ENCODE measurements at places on chromosomes 7 and 10.

GRCh38 chr7:132317701-132318351 is 258.4 kb downstream of the PLXNA4 start:
- DNase-seq, result no peak

DNA sequence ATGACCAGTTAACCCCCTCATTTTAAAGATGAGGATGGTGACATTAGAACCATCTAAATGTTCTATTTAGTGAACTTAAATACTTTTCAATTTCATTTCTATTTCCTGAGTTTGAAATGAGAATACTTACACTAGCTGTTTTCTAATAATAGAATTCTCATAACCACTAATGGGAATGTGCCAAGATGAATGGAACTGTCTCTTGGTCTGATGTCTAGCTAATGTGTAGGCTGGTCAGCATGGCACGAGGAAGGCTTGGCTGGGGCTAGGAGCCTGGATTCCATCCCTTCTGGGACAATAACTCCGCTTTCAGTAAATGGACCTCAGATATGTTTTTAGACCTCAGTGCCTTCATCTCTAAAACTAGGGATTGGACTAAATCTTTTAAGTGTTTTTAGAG is 185.8 kb upstream of the NRP1 start:
- DNase-seq, result no peak

GRCh38 chr7:7117935-7118586 is 64.3 kb upstream of the C1GALT1 start:
- no peak for DNase-seq

- no peak for DNase-seq
Observed at GRCh38 chr10:102632394-102633111, 11.7 kb upstream of the TRIM8 start.

- peak; percentile 88 for DNase-seq
Observed at GRCh38 chr7:99558306-99559174, at the start of gene ZNF655. Gene ZNF655 (plus strand): TSS chr7:99558642. CDS start chr7:99560560, 1,918 bp downstream.

DNA sequence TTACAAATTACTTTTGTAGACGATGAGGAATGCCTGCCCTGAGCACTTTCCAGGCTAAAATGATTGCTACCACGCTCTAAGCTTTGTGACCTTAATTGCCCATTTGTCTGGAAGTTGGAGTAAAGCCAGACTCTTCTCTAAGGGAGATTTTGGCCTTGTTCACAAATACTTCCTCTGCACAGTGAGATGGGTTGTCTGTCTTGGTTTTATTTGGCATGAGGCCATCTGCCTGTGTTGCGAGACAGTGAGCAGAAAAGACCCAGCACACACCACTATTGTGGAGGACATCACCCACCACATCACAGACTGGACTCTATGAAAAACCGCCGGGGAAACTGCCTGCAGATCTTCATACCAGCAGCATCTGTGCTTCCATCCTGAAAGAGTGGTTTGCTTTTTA is 138.4 kb downstream of the BICC1 start:
- DNase-seq, result no peak

DNA sequence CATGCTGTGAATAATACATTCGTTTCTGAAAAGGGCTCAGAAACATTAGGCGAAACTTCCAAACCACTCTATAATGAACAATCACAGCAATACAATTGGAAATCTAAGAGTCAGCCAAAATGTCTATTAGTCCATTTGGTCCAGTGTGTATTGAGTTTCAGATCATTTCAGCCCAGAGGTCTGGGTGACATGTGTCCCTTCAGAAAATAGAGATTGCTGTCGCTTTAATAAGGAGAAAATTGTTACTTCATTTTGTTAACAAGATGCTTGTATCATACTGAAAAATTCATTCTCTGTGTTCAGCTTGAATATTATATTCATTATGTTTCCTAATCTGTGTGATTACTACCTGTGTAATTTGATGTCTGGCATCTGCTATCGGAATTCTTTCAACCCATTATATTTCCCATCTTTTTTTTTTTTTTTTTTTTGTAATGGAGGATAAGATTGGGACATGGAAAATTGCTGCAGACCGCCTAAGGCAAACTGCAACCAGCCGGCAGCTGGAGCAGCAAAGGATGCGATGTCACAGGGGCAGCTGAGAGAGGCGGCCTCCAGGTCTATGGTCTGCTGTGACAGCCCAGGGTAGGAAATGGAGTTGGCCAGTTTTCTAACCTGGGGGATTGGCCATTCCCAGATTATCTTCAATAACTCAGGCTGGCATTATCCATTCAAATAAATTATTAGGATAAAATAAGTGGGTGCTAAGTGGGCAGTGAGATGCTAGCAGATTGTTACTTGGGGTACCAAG is 170.9 kb upstream of the NPVF start:
- no peak for DNase-seq

- DNase-seq, result no peak
Observed at GRCh38 chr10:63491588-63492316, 26.0 kb upstream of the JMJD1C start.

DNA sequence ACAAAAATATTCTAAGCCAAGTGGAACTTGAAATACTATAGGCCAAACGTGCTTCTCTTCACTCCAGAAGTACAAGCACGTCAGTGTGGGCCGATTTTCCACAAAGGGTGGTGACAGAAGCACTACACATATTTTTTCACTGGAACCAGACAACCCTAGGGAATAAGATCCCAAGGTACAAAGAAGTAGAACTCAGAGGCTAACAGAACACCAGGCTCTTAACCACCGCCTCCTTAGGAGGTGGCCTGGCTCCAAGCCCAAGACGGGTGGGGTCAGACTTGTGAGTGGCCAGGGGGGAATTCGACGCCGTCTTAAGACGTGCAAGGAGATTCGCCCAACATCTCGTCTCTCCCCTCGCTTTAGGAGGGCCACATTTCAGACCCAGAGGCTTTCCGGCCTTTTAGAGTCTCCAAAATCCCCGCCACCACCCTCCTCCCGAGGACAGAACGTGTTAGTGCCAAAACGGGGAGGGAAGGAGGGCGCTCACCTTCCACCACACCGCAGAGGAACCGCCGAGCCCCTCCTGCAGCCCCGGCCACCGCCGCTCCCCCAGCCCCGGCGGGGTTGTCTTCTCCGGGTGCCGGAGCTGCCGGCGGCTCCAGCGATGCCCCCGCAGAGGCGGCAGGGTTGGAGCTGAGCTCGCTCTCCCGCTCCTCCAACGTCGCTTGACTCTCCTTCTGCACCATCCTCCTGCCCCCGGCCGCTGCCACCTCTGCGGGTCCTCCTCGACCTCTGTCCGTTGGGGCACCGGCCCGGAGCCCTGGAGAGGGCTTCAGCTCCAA is 716 bp downstream of the OGA start:
- DNase-seq, result peak; percentile 33

DNA sequence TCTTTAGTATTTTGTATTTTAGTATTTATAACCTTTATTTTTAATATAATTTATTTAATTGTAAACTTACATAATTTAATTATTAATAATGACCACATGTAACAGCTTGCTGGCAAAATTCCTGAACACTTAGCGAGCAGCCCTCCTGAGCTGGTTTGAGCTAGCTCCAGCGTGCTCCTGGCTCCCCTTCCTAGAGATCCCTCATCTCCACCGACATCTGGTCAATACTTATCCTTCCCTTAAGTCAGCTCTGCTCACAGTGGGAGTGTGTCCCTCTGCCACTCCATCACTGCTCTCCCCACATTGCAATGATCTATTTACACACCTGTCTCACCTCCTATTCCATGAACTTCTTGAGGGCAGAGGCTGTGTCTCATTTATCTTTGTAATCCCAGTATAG is 20.6 kb upstream of the TBXAS1 start:
- DNase-seq, result no peak

GRCh38 chr7:100190048-100190711 is 12.5 kb downstream of the STAG3 start:
- DNase-seq, result no peak

DNA sequence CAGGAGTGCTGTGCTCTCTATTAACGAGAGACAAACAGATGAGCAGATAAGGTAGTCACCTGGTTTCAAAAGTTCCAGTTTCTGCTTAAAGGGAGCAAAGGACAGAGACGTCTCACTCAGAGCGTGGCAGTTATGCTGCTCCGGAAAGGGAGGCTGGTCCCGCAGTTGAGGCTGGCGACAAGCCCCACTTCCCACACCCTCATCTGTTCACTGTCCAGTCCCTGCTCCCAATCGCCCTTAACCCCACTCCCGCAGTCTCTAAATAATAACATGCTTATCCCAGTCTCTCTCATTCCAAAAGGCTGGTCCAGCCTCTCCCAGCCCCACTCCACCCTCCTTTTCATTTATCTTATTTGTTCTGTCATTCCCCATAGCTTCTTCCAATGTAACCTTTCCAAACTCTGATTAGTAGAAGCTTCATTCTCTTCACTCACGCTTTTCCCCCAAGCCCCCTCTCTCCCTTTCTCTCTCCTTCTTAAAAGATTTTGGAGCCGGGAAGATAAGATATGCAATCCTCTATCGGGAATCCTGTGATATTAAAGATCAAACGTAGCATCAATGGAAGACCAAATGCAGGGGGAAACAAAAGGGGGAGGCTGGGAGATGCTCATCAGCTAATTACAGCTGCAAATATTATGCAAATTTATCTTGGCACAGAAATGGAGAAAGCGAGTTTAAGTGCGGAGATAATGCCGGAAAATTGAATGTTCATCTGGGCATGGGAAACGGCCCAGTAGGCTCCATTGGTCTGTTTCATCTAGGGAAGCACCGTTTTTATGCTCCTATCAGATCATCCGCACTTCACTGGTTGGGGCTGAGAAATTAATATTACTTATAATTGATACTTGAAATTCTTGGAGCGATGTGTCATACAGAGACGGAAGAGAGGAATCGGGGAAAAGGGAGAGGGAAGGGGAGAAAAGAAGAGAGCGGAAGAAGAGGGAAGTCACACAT is 16.3 kb upstream of the GATA3 start:
- DNase-seq, result no peak

DNA sequence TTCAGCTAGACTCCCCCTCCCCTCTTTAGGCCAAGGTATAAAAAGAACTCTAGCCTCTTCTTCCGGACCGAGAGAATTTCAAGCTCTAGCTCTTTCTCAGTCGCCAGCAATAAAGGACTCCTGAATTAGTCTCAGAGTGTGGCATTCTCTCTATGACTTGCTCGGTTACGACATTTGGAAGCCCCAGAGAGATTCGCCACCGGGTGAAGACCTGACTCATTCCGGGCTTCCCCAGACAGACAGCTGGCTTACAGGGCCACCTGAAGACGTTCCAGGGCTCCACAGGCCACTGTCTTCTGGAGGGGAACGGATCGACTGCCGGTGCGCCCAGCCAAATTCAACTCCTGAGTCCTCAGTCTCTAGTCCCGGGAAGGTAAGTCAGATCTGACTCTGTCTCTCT is at the start of gene AKR1B15:
TSS of gene AKR1B15 (plus strand) at position 234 of the 400 bp plus-strand sequence. CDS start 15,510 bp downstream, outside the sequence.
- no peak for DNase-seq

GRCh38 chr10:124389613-124390361 is 28.9 kb downstream of the OAT start:
- DNase-seq, result no peak

- no peak for DNase-seq
Observed at GRCh38 chr10:100319707-100320402, 10.2 kb downstream of the PKD2L1 start.

GRCh38 chr7:26670290-26670689 is 194.1 kb downstream of the SKAP2 start:
- no peak for DNase-seq

DNA sequence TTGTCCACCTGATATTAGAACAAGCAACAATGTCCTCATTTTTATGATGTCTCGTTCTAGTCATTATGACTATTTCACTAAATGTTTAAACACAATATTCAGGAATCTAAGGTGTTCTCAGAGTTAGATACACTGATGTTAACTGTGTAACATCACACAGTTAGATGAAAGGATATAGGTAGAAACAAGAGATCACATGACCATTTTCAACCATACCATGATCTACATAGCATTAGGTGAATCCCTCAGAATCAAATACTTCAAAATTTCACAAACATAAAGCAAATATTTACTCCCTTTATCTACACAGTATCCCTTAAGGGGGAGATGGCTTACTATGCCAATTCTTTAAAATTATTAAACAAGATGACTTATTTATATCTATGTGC is 90.3 kb downstream of the ANK3 start:
- no peak for DNase-seq

DNA sequence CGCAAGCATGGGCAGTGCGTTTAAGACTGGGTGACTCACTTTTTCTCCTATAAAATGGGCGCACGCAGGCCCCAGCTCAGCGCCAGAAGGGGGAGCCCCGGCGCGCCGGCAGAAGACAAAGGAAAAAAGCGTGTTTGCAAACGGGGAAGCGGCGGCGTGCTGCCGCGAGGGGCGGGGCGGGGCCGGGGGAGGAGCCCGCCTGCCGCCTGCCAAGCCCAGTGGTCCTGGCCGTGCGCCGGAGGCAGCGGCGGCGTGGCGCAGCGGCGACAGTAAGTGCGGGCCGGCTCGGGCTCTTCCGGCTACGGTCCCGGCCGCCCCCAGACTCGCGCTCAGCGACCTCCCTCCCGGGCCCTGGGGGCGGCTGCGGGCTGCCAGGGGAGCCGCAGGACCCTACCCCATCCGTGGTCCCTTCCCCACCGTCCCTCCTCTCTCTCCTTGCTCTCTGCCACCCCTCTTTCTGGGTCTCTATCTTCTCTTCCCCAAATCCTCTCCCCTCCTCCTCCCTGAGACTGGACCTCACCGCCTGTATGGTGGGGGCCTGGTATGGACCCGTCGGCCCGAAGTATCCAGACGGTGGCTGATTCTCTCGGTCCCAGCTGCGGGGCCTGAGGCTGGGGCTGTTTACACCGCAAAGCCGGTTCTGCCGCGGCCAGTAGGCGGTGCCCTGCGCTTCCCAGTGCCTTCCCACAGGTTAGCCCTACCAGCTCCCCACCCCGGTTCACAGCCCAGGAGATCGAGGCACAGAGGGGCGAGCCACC is at the start of gene SLC29A3:
TSS of gene SLC29A3 (plus strand) at position 218 of the 758 bp plus-strand sequence. CDS start at position 269, 51 bp downstream.
- peak; percentile 56 for DNase-seq

DNA sequence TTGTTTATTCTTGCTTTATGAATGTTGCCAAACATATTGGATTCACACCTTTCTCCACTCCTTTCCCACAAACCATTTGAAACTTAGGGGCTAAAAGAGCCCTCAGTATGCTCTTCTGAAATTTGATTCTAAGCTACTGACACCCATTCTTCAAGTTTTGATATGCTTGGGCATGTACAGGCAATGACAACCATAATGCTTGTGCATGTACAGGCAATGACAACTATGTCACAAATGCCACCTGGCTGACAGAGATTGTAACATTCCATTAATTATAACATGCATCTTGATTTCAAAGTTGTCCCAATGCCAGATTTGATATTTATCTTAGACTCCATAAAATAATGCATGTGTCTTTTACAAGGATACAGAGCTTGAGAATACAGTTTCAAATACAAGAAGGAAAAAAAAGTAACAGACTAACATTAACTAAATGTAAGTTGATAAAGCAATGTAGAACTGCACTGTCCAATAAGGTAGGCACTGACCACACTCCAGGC is 17.5 kb upstream of the CDK1 start:
- no peak for DNase-seq

DNA sequence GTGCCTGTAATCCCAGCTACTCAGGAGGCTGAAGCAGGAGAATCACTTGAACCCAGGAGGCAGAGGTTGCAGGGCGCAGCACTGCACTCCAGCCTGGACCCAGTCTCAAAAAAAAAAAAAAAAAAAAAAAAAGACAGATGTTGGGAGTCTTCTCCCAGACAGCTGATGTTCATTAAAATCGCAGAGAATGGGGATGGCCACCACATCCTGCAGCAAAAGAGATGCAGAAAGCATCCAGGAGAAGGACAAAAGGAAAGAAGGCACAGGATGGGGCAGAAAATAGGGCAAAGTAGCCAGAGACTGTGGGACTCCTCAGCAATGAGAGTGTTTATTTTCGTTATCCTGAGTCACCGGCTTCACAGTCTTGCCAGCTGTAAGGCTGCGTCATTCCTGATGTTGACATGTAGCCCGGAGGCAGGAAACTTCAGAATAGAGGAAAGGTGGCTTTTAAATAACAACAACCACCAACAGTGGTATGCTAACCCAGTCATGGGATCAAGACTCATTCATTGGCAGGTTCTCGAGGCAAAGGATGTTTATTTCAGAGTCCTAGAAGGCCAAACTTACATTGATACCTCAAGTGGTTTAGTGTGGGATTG is 149.5 kb upstream of the SVIL start:
- no peak for DNase-seq

All from stimulated activated naive CD4-positive, alpha-beta T cell (primary cell).